ENCODE measurements at places on chromosomes 2 and 18.

- DNase-seq: no peak
Measured at GRCh38 chr2:47187069-47187468, 32.0 kb upstream of the STPG4 start.

DNA sequence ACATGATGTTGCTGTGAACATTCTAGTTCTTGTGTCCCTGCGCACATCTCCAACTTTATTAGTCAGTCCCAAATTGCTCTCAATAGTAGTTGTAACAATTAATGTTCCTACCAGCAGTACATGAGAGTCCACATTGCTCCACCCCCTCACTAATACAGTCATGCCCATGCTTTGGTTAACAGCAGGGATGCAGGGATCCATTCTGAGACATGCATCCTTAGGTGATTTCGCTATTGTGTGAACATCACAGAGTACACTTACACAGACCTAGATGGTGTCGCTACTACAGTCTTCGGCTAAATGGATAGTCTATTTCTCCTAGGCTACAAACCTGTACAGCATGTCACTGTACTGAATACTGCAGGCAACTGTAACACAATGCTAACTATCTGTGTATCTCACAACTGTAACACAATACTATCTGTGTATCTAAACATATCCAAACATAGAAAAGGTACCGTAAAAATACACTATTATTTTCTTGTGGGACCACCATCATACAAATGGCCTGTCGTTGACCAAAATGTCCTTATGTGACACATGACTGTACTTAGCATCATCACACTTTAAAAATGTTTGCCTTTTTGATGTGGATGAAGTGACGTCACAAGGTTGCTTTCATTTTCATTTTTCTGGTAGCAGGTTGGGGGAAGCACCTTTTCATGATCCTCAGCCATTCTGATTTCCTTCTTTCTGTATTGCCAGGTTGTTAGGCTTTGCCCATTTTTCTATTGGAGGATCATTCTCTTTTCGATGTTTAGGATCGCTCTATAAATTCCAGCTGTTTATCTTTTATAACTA is 82.9 kb upstream of the RNF152 start:
- no peak for DNase-seq

GRCh38 chr2:37323781-37324535 is 675 bp downstream of the PRKD3 start:
- no peak for DNase-seq

DNA sequence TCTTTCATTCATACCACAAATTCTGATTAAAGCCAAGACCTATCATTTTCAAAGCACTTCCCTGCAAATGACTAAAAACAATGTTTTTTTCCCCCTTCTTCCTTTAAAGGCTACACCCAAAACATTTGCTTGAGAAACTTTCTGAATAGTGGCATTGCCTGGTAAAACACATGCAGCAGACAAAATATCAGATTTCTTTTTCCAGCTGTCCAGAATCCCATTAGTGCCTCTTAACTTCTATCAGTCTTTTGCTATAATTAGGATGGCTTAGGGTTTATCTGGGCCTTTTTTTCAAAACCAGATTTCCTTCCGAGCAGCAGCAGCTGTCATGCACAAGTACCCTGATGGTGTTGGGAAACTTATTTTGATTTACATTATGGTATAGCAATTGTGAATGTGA is 50.6 kb downstream of the ALPK2 start:
- no peak for DNase-seq

- DNase-seq: no peak
Measured at GRCh38 chr2:127361929-127362885, 25.6 kb downstream of the MAP3K2 start.

DNA sequence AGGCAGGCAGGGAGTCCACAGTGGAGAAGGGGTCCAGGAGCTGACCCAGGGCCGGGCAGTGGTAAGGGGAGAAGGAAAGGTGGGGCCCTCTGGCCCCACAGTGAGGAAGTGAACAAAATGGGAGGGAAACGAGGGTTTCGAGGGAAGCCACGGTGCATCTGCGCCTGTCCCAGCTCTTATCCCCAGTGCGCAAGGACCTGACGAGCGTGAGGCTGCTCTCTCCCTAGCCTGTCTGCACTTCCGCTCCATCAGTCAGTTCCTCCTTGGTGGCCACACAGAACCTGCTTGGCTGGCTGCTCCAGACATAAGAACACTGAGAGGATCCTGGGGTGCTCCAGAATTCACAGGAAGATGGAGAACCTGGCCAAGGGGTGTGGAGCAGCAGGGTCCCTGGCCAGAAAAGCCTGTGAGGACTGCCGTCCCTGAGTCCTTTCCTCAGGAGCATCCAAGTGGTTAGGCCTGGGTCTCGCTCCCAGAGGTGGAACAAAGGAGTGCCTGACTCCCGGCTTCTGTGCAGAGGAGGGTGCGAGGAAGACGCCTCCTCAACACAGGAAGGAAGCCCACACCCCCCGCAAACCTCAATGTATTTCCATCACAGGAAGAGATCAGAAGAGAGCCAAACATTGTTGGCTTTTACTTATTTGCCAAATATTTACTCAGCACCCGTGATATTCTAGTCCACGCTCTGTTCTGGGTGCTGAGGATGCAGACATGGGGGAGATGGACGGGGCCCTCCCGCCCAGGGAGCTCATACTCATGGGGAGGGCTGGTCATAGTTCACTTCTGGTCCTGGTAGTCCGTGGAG is 43.7 kb upstream of the SEMA4C start:
- DNase-seq: no peak

- no peak for DNase-seq
Measured at GRCh38 chr18:25727281-25727985, 363.0 kb downstream of the SS18 start.
